ENCODE measurements at places on chromosomes 6 and 20. TPM values are rescaled to one million over a fixed set of nuclear protein-coding genes. Genes with fewer than 3 reads are reported as not detected.
A peak's percentile ranks its signal among the peaks of the same experiment; 100 is the strongest.

GRCh38 chr6:14009431-14009830 lies 84.7 kb downstream of the RNF182 start:
- no peaks in the 10 kb centered on the region for H3K4me1 ChIP-seq
- H3K36me3 ChIP-seq, result no peaks in the 10 kb centered on the region
- H3K4me3 ChIP-seq, result no peak overlapping the region

- no peak overlapping the region for H3K4me3 ChIP-seq
- no peak overlapping the region for H3K27ac ChIP-seq
- no peak for DNase-seq
- peaks cover 3% of the 10 kb centered on the region for H3K4me1 ChIP-seq
Measured at GRCh38 chr6:166619912-166620311, 7.1 kb downstream of the RPS6KA2 start.

DNA sequence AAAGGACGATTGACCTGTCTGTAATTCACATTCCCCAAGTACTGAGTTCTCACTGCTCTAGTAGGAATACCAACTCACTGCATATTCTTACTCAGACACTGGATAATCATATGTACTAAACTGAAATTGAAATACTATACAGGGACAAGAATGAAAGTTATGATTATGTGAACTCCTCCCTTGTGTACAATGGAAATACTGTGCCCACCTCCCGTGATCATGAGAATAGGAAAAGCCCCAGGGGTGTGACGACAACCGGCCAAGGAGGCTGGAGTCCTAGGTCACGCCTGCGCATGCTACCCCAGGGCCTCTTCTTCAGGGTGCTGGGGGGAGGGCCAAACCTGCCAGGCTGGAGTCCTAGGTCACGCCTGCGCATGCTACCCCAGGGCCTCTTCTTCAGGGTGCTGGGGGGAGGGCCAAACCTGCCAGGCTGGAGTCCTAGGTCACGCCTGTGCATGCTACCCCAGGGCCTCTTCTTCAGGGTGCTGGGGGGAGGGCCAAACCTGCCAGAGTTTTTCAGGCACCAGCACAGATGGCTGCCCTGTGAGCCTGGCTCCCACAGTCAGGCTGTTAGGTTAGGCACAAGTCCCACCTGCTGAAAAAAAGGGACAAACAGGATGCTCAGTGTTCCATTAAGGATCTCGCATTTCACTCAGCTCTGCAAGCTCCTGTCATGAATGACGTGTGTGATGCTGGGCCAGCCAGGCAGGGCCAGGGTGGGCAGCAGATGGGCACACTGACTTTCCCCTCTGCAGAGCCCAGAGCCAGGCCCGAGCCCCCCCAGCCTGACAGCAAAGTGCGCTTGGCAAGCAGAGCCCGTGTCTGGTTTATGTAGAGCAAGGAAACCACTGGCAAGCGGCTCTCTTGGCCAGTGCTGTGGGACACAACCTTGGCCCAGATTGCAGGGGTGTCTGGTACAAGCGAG lies 107.7 kb downstream of the FOXF2 start:
- H3K4me1 ChIP-seq, result no peaks in the 10 kb centered on the region
- no peaks in the 10 kb centered on the region for H3K36me3 ChIP-seq
- no peak for DNase-seq
- H3K27me3 ChIP-seq, result peaks cover 9% of the 10 kb centered on the region

DNA sequence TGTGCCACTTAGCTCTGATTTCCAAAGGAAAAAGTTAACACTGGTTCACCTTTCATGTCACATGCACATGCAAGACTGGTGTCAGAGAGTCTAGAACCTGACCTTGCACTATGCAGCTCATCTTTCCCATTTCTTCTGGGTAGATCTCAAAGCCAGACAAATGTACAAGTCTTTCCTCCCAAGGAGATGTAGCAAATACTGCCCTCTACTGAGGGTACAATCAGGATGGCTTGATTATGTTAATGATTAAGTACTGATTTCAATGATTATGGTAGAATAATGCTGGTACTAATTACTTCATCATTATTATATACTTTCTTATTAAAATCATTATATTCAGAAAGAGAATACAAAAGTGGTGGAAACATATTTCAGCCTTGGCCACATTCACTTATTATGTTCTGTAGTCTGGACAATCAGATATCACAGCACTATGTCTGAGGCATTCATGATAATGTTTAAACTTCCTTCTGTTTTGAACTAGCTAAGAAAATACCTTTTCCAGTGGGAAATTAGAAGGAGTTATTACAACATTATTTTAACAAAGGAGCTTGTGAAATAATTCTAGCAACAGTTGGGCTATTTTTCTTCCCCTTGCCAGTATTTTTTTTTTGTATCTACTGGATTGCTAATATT lies 68.5 kb upstream of the FOXO3 start:
- peak; percentile 58 for DNase-seq
- no peaks in the 10 kb centered on the region for H3K36me3 ChIP-seq
- H3K27ac ChIP-seq, result no peak overlapping the region
- H3K4me1 ChIP-seq, result no peaks in the 10 kb centered on the region

DNA sequence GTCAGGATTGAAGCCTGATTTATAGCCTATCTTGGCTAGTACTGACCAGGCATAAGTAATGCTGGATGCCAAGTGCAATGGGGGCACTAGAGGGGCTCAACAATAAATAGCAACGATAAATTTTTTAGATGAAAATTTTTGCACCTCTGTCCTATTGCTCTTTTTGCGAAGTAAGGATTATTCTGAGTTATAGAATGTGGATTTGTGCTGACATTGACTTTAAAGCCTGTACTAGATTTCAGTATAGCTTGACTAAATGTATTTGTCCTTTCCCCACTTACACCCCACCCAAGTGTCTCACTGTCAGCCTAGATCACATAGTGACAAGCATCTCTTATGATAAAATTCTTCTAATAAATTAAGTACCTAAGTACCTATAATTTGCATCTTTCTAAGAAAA lies 757.0 kb downstream of the GRIK2 start:
- no peak overlapping the region for H3K27ac ChIP-seq
- no peak for DNase-seq
- no peaks in the 10 kb centered on the region for H3K4me1 ChIP-seq
- H3K27me3 ChIP-seq, result no peaks in the 10 kb centered on the region
- H3K36me3 ChIP-seq, result no peaks in the 10 kb centered on the region

- no peak overlapping the region for H3K4me3 ChIP-seq
- H3K27me3 ChIP-seq, result peaks cover 6% of the 10 kb centered on the region
- peaks cover 3% of the 10 kb centered on the region for H3K4me1 ChIP-seq
- no peak for DNase-seq
- no peak overlapping the region for H3K27ac ChIP-seq
- H3K36me3 ChIP-seq, result no peaks in the 10 kb centered on the region
Measured at GRCh38 chr6:4220558-4220957, 85.2 kb upstream of the ECI2 start.

GRCh38 chr20:43564993-43565757 lies 6.3 kb downstream of the SGK2 start:
- no peak overlapping the region for H3K27ac ChIP-seq
- H3K4me3 ChIP-seq, result no peak overlapping the region
- H3K36me3 ChIP-seq, result no peaks in the 10 kb centered on the region
- no peak for DNase-seq

DNA sequence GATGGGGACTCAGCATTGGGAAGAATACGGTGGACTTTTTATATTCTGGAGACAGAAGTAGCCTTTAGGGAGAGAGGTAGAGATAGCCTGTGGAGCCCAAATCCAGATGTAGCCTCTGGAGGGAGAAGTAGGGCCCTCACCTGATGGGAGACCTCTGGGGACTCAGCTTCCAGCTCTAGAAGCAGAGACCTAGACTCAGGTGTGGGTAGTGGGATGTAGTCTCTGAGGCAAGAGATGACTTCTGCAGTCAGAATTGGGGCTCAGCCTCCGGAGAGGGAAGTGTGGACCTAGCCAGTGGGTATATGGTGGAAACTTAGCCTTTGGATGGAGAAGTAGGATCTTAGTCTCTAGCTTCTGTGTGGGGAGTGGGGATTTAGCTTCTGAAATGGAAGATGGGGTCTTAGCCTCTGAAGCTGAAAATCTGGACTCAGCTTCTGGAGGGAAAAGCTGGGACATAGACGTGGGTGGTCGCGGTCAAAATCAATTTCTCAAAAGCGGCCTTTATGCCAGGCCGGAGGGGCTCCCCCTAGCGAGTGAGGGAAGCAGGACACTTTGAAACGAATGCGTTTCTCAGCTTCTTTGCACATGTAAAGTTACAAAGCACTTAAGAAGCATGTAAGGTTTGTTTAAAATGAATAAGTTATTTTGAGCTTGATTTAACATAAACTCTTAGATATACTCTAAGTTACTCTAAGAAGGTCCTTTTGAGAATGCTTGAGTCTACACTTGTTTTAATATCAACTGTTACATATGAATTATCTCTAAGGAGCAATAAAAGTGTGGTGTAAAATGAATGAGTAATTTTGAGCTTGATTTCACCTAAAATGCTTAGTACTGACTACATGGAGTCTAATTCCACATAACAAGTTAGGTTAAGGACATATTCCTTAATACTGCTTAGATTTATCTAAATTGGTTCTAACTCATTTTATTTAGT lies 12.9 kb upstream of the ZNF343 start:
- H3K36me3 ChIP-seq, result no peaks in the 10 kb centered on the region
- no peak overlapping the region for H3K27ac ChIP-seq
- peaks cover 20% of the 10 kb centered on the region for H3K4me1 ChIP-seq
- no peak overlapping the region for H3K4me3 ChIP-seq
- DNase-seq, result peak; percentile 87

- peaks cover 10% of the 10 kb centered on the region for H3K4me1 ChIP-seq
- no peaks in the 10 kb centered on the region for H3K36me3 ChIP-seq
- peaks cover 2% of the 10 kb centered on the region for H3K27me3 ChIP-seq
- H3K4me3 ChIP-seq, result peak overlapping the region; percentile 47
- DNase-seq, result peak; percentile 60
Measured at GRCh38 chr6:39471954-39472659, 149.6 kb upstream of the KCNK16 start.

DNA sequence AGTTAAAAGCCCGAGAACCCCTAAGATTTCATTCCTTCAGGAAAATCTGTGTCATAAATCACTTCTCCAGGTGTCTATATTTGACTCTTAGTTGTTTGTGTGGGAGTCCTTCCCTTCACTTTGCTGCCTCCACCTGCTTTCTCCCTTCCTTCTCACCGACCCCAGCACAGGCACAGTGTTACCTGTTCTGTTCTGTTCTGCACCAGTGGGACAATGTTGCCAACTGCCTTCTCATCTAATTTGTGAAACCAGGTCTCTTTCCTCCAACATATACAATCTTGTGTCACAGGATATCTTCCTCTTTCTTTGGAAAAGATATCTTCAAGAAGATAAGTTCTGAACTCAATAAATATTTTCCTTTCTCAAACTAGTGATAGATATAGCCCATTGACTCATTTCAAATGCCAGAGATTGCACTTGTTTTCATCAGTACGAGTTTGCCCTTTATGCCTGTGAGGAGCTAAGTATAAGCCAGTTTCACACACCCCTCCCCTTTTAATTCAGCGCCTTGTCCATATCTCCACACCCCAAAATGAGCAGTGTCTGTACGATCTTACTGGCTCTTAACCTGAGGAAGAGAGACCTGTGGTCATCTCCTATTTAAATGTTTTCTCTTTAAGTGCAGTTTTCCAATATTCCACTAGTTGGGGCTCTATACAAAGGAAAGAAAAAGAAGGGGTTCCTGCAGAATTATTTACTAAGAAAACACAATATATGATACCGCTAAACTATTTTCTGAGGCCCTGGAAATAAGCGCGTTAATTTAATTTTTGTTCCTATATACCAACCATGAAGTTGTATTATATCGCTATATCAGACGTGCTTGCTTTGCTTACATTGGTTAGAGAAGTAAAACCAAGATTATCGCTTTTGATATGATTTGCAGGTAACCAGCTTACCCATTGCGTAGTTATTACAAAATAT lies 81.6 kb upstream of the PREP start:
- H3K27me3 ChIP-seq, result peaks cover 6% of the 10 kb centered on the region
- H3K36me3 ChIP-seq, result peaks cover 5% of the 10 kb centered on the region
- DNase-seq, result peak; percentile 63
- no peak overlapping the region for H3K4me3 ChIP-seq
- peak overlapping the region; percentile 26 for H3K27ac ChIP-seq

GRCh38 chr6:148934539-148934938 lies 187.7 kb downstream of the UST start:
- H3K36me3 ChIP-seq, result no peaks in the 10 kb centered on the region
- peaks cover 29% of the 10 kb centered on the region for H3K27me3 ChIP-seq
- H3K4me3 ChIP-seq, result no peak overlapping the region
- H3K27ac ChIP-seq, result no peak overlapping the region
- no peaks in the 10 kb centered on the region for H3K4me1 ChIP-seq
- no peak for DNase-seq

- H3K36me3 ChIP-seq, result peaks cover 7% of the 10 kb centered on the region
- DNase-seq, result peak; percentile 72
- peaks cover 13% of the 10 kb centered on the region for H3K4me1 ChIP-seq
Measured at GRCh38 chr6:157647261-157647915, 175.7 kb upstream of the SNX9 start.

DNA sequence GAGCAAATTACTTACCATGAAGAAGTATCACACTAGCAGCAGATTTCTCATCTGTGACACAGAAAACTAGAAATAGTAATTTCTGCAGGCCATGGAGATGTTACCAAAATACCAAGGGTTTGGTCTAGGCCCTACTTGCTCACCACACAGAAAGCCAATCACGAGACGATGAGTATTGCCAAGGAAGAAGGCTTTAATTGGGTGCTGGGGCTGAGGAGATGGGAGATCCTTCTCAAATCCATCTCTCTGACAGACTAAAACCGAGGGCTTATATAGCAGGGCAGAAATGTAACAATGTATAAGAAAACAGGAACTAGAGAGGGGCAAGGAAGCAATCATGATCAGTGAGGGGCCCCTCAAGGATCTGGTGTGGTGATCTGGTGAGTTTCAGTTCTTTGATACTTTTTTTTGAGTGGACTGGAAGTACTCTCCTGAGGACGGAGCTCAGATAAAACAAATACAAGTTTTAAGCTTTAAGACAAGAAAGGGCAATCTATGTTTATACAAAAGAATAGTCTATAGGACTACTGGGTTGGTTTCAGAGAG lies 40.9 kb downstream of the RNF182 start:
- H3K27me3 ChIP-seq, result peaks cover 22% of the 10 kb centered on the region
- H3K4me1 ChIP-seq, result no peaks in the 10 kb centered on the region
- H3K4me3 ChIP-seq, result no peak overlapping the region
- no peak overlapping the region for H3K27ac ChIP-seq

- no peaks in the 10 kb centered on the region for H3K4me1 ChIP-seq
- no peak overlapping the region for H3K27ac ChIP-seq
- H3K4me3 ChIP-seq, result no peak overlapping the region
- H3K27me3 ChIP-seq, result no peaks in the 10 kb centered on the region
Measured at GRCh38 chr20:18011482-18011881, 42.7 kb downstream of the MGME1 start.

DNA sequence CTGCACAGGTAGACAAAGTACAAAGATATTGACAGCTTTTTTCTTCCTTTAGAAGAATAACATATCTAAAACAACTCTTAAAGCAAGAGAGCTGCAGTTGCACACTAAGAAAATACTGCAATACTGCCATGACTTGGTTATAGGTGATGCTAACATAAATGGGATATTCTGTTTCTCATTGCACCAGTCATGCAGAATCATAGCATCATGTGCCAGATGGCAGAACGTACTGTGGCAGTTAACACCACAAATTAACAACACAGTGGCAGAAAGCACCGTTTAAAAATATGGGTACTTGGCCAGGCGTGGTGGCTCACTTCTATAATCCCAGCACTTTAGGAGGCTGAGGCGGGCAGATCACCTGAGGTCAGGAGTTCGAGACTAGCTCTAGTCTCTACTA lies 7.4 kb downstream of the ASXL1 start:
- H3K4me1 ChIP-seq, result peaks cover 62% of the 10 kb centered on the region
- DNase-seq, result no peak
- peaks cover 41% of the 10 kb centered on the region for H3K36me3 ChIP-seq
- H3K27ac ChIP-seq, result no peak overlapping the region

Gene MYMX
- total RNA-seq, result not detected

Gene RNF182
- not detected for total RNA-seq

Gene SLC26A8
- not detected for total RNA-seq

Gene SOX18
- total RNA-seq, result 0.84 TPM

Gene COL9A3
- 0.47 TPM for total RNA-seq

Gene DACT2
- 1.8 TPM for total RNA-seq

Gene TCF21
- not detected for total RNA-seq

Gene AMD1
- 113 TPM for total RNA-seq

Gene PGC
- not detected for total RNA-seq

Gene SIRPB1
- total RNA-seq, result 2.8 TPM

Gene TOX2
- 1.4 TPM for total RNA-seq
